Heart right ventricle (tissue), 16 donors: ENCODE measurements at places on chromosomes 5 and 9.
A peak's percentile ranks its signal among the peaks of the same experiment; 100 is the strongest.

GRCh38 chr5:1465966-1466471, 20.8 kb upstream of the SLC6A3 start:
- no peak for DNase-seq

DNA sequence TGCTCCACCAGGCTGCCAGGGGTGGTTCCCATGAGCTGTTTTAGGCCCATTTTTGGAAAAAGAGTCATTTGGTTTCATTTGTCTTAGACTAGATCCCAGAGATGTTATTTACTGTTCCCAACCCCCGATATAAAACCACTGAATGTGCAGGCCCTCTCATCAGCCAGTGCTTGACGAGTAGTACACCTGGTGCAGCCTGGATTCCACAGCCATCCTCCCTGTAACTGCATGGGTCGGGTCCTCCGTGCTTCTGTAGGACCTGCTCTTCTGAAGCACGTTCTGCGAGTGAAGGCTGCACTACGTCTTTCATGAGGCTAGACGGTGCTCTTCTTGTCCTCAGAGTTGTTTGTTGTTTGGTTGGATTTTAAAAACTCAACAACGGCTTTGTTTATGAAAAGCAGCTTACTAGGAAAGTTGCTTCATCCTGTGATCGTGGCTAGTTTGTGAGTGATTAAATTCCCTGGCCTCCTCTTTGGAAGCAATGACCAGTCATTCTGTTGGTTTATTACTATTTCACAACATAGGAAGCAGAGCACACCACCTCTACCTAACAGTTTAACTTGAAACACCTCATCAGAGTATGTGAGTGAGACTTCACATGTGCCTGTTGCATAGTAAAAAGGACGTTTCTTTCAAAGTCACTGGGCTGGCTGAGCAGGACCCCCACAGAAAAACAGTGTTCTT, 135.2 kb downstream of the AOPEP start:
- no peak for DNase-seq

- no peak for DNase-seq
Observed at GRCh38 chr9:92974161-92974661, 26.9 kb downstream of the FGD3 start.

- no peak for DNase-seq
Observed at GRCh38 chr5:74303578-74303977, 336.9 kb downstream of the ENC1 start.

- no peak for DNase-seq
Observed at GRCh38 chr9:90985631-90986030, 184.0 kb downstream of the SYK start.

- no peak for DNase-seq
Observed at GRCh38 chr9:118563677-118564076, 805.6 kb downstream of the BRINP1 start.

DNA sequence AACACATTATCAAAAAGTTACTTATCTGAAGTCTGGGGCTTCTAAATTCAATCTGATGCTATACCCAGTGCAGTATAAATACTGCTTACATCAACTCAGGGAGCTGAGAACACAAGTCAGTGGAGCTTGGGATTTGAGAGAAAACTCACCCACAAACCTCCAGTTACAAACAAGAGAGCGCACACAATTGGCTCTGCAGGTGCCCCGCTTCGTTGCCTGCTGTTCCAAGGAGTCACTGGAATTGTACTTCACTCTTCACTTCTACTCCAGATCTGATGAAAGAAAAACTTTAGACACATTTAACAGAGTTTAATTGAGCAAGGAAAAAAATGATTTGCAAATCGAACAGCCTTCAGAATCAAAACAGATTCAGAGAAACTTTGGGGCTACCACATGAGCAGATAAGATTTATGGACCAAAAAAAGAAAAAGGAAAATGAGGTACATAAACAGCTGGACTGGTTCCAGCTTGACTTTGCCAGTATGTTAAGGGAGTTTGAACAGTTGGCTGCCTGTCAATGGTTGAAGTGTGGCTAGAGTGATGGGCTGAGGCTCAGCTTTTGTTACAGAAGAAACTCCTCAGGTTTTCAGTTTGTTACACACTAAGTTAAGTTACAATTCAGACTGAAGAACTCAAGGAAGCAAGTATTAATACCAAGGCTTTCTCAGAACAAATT, 156.6 kb downstream of the AOPEP start:
- DNase-seq, result no peak

- DNase-seq, result no peak
Observed at GRCh38 chr9:3875361-3876132, 349.7 kb upstream of the RFX3 start.

DNA sequence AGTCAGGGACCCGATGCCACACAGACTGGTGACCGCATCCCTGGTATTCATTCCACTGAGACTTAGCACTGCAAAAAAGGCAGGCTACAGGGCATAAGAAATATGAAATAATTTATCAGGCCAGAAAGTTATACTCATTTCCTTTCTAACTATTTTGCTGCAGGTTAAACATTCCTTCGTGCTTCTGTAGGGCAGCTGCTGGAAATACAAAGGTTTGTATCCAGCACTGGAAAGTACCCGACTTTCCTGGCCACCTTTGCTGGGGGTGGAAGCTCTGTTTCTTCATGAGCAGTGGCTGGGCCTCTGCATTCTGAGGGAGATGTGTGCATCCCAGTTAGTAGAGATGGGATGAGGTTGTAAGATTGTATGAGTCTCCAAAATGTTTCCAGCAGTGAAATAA, 478.6 kb upstream of the WWC1 start:
- no peak for DNase-seq

GRCh38 chr5:75567710-75568109, 43.5 kb upstream of the ANKDD1B start:
- DNase-seq, result no peak

DNA sequence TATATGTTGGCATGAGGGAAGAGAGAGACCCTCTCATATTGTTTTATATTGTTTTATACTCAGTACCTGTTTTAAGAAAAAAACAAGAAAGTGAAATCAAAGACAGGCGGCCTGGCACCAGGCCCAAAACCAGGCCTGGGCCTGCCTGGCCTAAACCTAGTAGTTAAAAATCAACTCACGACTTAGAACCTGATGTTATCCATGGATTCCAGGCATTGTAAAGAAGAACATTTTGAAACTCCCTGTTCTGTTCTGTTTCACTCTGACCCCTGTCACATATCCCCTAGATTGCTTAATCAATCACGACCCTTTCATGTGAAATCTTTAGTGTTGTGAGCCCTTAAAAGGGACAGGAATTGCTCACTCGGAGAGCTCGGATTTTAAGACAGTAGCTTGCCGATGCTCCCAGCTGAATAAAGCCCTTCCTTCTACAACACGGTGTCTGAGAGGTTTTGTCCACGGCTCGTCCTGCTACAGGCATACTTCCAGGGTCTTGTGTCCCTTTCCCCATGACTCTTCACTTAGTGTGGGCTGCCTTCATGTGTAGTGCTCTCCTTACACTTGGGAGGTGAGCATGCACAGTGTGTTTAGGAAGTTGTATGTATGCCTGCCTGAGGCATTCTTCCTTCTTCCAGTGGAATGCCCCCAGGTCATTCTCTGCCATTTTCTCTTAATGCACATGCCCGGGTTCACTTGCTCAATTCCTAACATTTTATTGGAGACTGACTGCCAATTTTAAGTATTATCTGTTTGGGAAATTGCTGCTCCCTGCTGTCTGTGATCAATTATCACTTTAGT, 17.8 kb downstream of the TBCA start:
- DNase-seq, result no peak

DNA sequence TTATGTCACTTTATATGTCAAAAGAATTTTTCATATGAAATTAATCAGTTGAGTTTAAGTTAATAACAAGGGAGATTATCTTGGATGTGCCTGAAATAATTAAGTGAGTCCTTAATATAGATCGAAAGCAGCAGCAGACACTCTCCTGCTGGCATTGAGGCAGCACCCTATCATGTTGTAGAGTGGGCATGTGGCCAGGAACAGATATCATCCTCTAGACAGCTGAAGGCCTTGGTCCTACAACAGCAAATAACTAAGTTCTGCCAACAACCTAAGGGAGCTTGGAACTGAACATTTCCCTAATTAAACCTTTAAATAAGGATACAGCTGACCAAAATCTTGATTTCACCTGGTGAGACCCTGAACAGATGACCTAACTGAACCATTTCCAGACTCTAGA, 25.8 kb upstream of the UGT3A1 start:
- no peak for DNase-seq

DNA sequence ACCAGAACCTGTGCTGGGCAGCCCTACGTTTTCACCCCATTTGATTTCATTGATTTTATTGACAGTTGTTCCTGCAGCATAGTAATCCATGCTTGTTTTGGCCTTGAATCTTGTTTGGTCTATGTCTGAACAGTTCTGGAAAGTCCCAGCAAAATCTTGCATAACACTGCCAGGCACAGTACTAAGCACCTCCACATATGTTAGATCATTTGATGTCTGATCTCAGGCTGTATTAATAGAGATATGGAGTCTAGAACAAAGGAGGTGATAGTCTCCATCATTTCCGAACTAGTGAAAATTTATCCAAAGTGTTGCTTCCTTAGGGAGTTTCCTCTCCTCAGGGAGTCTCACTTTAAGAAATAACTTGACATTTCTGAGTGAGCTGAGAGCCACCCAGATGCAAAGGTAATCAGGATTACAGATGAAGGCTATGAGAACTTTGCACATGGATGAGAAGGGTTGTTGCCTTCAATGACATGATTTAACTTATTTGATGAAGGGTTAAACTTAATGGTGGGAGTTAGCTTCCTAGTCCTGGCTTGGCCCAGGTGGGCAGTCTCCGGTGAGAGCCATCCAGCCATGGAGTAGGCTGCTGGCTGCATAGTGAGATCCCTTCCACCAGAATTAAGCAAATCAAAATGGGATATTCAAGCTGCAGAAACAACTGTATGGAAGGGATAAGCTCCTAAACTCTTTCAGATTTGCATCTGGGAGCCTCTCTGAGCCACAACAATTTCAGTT, 173.8 kb upstream of the MVB12B start:
- DNase-seq, result no peak

DNA sequence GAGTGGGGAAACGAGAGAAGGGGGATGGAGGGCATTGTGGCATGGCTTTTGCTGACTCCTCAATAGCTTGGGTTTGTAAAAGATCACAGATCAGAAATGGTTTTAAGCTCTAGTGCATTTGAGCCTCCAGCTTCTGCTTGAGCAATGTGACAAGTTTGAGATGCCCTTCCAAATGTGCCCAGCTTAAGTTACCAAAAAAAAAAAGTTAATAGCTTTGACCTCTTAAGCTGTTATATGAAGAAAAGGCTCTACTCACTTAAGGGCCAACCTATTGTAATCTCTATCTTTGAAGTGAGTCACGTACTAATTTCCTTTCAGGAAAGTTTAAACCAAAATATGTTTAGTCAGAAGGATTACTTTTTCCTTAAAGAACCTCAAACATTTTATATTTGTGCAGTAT, 428.8 kb upstream of the ACTBL2 start:
- DNase-seq, result no peak

DNA sequence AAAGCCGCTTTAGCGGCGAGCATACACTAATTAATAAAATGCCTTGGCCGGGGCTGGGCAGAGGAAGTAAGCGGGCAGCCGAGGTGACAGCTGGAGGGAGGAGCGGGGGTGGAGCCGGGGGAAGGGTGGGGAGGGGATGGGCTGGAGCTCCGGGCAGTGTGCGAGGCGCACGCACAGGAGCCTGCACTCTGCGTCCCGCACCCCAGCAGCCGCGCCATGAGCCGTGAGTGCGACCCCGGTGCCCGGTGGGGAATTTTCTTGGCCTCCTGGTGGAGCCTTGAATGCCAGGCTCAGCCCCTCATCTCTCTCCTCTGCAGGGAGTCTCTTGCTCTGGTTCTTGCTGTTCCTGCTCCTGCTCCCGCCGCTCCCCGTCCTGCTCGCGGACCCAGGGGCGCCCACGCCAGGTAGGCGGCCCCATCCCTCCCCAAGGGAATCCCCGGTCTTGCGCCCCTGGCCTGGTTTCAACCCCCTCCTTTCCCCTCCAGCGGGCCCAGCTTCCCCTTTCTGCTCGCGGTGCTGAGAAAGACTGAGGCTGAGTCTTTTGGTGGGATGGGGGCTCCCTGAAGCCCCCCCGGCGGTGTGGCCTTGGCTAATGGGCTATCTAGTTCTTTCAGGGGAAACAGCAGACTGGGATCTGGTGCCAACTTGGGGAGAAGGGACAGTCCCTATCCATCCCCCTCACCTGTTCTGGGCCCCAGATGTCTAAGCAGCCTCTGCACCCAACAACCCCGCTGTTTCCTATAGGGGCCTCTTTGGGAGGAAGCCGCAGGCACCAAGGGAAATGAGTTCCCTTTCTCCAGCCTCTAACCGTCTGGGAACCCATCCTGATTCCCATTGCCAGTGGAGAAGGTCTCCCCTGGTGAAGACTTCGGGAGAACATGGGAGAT, at the start of gene PTGS1:
PTGS1 (plus strand) TSS at position 156 of the 887 bp plus-strand sequence; CDS start at position 217, 61 bp downstream.
- DNase-seq, result peak; percentile 63

- peak; percentile 64 for DNase-seq
Observed at GRCh38 chr5:148924817-148925216, 98.4 kb downstream of the ADRB2 start.

- DNase-seq, result no peak
Observed at GRCh38 chr9:109632817-109633216, 134.7 kb upstream of the PTPN3 start.

DNA sequence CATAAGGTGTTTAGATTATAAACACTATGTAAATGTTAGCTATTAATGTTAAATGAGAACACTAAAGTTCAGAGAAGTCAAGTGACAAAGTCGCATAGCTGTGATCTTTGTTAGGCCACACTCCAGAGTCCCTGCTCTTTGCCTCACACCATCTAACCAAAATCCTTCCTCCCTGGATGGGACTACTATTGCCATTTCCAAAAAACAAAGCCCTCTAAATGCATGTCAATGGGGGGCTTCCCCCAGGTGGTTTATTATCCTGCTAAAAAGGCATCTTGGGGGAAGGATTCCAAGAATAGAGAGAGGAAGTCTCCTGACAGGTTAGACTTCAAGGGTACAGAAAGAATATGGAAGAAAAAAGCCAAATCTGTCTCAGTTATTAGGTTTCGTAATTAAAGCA, 10.4 kb downstream of the NR6A1 start:
- DNase-seq, result no peak

GRCh38 chr5:80707645-80708044, 52.9 kb upstream of the DHFR start:
- no peak for DNase-seq

DNA sequence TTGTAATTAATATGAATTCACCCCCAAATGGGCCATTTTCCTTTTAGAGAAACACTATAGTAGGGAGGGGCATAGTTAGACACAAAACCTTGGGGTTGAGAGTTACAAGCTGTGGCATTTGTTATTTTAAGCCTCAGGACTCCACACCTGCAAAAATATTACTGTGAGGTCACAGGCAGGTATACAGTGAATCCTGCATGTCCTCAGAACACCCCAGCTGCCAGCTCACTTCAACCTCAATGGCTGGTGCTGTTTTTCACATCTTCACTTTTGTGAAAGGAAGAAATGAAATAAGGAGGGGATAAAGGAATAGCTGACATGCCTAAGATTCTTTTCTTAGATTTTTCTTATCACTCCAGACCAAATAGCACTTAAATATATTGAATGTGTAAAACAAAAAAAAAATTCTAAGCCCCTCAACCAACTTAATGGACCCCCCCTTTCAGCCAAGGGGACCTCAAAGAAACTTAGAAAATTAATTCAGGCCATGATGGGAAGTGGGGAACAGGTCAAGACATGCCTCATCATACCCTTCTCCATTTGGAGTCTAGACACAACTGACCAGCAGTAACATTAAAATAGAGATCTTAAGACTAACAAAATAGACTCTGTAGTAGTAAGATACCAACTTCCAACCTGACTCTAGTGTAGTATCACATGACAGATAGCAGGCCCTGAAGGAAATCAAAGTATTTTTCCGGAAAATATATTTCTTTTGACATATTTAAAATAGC, 9.2 kb downstream of the C9orf85 start:
- no peak for DNase-seq
